ENCODE measurements at places on chromosomes 11 and 22.

- no peak for DNase-seq
Measured at GRCh38 chr11:62922653-62923431, 1.7 kb upstream of the CHRM1 start.

DNA sequence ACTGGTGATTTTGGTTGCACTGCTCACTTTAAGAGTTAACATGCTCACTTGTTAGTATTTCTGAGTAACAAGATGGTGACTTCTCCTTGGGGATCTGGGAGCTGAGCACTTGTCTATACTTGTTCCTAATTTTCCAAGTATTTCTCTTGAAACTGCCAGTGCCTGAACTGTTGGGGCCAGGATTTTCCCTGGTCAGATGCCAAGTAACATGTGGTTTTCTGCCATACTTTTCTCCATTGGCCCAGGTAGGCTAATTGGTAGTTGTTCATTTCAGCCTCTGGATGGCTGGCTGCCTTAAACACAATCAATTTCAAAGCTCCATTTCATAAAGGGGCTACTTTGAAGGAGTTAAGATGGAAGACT is 35.0 kb downstream of the RNF141 start:
- DNase-seq: no peak

GRCh38 chr11:65356394-65356972 is 1.9 kb downstream of the TIGD3 start:
- DNase-seq: no peak

- peak; percentile 11 for DNase-seq
Measured at GRCh38 chr11:9972989-9973388, 309.1 kb downstream of the SWAP70 start.

DNA sequence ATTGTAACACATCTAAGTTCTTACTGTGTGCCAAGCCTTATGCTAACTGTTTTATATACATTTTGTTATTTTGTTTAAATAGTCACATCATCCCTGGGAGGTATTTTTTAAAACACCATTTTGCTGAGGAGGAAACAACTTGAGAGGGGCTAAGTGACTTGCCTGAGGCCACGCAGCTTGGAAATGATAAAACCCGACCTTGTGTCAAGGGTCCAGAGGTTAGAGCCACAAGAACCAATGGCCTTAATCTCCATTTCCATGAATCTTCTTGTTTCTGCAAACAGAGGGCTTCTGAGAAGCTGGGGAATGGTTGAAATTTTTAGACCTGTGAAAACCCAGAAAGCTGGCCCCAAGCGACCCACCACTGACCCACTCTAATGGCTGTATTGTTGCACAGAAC is 16.7 kb downstream of the ABTB2 start:
- no peak for DNase-seq

GRCh38 chr11:134277183-134278001 is 1.2 kb downstream of the GLB1L3 start:
- peak; percentile 45 for DNase-seq

GRCh38 chr11:125448136-125448535 is 47.9 kb downstream of the FEZ1 start:
- no peak for DNase-seq

DNA sequence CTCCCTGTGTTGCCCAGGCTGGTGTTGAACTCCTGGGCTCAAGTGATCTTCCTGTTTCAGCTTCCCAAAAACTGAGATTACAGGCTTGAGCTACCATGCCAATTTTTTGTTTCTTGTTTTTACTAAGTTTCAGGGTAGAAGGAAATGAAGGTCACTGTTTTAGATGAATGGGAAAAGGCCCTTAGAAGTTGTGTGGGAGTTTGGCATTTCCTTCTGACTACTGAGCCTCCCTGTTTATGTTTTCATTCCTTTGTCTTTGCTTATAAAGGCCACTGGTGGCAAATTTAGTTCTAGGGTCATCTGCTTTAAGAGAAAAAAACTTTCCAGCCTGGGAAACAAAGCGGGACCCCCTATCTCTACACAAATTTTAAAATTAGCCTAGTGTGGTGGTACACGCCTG is 22.1 kb downstream of the SRPRA start:
- no peak for DNase-seq

DNA sequence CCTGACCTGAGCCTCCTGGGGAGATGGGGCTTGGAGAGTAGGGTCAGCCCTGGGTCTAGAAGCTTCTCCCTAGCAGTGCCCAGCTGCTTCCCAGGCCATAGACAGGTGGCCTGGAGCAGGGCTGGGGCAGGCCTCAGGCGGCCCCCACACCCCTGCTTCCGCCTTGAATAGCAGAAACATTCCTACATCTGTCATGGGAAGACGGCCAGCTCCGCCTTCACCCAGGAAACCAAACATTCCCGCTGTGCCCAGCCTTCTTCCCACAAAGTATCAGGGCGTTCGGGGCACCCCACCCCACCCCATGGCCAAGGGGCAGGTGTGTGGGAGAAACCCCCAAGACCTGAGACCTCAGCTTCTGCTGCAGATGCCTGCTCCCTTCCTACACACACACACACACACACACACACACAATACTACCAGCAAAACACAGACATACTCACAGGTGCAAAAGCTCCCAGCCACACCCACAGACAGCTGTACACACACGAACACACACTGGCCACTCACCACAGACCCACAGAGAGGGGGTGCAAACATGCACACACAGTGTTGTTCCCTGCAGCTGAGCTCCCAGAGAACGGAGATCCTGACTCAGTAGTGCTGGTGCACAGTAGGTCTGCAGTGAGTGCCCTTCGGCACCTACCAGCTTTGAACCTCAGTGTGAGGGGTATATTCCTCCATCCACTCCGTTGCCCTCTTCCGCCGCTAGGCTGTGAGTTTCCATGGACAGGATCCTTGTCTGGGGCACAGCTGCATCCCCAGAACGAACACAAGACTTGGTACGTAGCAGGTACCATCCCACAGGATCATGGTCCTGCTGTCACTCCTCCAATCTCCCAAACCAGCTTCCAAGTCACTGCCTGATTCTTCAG is 37.4 kb downstream of the PDGFB start:
- DNase-seq: no peak

DNA sequence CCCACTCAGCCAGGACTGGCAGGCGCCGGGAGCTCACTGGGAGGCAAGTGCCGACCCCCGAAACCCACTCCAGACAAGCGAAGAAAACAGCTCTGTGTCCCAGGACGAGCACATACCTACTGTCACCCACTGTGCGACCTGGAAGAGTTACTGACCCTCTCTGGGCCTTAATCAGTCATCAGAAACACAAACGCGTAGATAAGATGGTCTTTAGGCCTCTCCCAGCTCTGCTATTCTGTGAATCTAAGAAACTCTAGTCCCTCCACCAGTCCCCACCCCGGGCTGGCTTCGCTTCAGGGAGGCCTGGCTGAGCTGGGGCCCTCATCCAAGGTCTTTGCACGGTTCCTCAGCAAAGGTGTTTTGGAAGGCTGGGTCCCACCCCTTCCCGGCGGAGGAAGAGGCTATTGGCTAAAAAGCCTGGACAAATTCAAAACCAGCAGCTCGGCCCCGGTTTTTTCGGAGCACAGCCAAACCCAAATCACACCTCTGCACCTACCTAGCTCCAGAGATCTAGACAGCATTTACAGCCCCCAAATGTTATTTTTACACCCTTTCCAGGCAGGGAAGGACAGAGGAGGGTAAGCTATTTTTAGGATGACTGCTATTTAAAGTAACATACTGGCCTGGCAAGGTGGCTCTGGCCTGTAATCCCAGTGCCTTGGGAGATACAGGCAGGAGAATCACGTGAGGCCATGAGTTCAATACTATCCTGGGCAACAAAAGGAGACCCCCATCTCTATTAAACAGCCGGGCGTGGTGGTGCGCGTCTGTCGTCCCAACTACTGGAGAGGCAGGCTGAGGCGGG is 13.2 kb upstream of the HDHD5 start:
- no peak for DNase-seq

- DNase-seq: no peak
Measured at GRCh38 chr11:69101792-69102695, 53.3 kb downstream of the TPCN2 start.

GRCh38 chr22:37054056-37054395 is 2.5 kb downstream of the KCTD17 start:
- DNase-seq: no peak

DNA sequence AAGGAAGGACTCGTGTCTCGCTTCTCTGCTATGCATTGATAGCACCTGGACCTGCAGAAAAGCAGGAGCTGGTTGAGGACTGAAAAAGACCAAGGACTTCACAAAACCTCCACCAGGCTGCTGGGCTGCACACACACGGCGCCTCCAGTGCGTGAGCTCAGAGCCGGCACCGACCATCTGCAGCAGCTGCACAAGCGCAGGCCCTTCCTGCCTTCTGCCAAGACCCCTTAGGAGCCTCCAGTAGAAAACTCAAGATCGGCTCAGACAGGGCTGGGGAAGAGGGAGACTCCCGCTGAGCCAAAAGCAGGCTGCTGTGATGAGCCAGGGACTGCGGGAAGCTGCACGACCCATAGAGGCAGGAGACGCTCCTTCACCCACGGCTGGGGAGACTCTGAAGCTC is 70.9 kb downstream of the PHF21B start:
- no peak for DNase-seq

DNA sequence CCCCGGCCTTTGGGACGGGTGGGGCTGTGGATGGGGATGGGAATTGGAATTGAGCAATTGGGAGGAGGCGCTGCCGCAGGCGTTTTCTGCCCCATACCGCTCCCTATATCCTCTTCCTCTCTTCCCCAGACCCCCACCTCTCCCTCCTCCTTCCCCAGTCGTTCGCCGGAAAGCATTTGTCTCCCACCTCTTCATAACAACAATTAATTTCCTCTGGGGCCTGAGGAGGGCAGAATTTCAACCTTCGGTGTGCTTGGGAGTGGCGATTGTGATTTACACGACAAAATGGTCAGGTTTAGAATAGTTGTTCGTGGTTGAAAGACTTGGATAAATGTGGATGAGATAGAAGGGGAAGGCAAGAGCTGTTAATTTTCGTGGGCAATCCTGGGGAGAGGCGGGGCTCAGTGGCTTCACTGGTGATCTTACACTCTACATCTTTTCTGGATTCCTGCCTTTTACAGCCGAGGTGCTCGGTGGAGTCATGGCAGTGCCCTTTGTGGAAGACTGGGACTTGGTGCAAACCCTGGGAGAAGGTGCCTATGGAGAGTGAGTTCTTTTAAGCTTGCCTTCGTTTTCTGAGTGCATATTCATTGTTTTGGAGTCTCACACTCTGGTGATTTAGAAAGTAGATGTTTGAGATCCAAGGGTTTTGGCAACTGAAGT is 1.5 kb downstream of the CHEK1 start:
- no peak for DNase-seq

DNA sequence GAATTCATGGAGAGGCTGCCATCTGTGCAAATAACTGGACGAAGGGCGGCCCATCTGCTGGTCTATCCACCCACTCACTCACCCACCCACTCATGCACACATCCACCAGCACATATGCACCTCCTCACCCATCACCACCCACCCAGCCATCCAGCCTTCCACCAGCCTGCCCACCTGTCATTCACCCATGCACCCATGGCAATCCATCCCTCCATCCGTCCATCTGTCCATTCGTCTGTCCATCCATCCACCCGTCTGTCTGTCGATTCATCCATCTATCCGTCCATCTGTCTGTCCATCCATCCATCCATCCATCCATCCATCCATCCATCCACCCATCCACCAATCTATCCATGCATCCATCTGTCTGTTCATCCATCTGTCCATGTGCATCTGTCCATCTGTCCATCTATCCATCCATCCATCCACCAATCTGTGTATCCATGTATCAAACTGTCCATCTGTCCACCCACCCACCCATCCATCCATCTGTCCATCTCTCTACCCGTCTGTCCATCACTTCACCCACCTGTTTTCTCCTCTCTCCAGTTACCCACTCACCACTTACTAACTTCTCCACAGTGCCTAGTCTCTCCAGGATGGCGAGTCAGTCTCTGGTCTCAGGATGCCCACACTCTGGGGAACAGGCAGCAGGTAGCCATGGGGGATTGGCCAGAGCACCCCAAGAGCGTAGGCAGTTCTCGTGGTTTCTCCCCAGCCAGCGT is 8.9 kb downstream of the TRPM5 start:
- DNase-seq: no peak

DNA sequence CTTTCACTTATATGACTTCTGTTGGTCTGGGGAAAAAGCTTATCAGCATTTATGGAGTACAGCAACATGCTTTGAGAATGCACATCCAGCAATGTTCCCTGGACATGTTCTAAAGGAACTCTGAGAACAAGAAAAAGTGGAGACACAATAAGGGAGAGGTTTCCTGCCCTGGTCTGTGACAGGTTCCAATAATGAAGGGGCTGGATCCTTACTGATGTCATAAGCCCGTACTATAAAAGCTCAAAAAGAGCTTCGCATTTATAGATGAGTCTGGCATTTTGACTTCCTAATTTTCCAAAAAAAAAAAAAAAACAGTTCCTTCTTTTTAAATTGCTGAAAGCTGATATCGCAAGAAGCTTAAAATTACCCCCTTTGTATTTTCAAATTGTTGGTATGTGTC is 129.1 kb downstream of the MPPED2 start:
- no peak for DNase-seq

DNA sequence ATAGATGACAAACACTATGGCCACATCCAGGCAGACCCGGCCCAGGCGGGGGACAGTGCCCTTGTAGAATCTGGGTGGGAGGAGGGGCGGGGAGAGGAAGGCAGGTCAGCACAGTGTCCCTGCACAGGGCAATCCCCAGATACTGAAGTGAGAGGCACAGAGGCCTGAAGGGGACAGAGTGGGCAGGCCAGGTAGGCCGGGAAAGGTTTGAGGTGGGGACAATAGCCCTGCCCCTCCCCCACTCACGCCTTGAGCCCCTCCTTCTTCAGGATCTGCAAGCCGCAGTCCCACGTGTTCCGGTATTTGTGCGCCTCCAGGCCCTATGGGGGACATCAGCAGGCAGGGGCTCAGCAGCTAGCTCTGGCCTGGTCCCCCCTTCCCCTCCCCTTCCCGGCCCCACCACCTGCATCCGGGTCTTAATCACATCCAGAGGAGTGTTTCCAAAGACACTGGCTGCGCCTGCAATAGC is 2.3 kb downstream of the SLC25A1 start:
- no peak for DNase-seq

DNA sequence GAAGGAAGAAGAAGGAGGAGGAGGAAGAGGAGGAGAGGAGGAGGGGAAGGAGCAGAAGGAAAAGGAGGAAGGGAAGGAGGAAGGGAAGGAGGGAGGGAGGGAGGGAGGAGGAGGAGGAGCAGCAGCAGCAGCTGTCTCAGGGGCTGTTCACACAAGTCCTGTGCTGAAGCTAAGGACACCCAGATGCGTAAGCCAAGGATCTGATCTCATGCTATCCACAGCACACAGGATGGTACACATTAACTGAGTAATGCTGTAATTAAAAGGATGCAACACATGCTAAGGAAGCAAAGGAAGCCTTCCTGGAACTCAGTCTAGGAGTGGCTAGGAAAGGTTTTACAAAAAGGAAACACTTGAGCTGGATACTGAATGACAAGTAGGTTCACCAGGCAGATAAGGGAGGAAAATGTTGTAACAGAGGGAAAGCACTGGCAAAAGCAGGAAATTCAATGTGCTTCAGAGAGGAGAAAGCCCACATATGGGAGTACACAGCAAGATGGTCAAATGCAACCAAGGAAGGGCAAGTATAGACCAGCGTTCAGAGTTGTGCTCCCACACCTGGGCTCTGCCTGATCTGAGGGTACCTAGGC is 32.0 kb downstream of the TRIM66 start:
- DNase-seq: no peak

GRCh38 chr11:10886652-10887250 is 28.9 kb upstream of the ZBED5 start:
- no peak for DNase-seq

GRCh38 chr22:26725012-26725676 is 67.8 kb downstream of the MIAT start:
- DNase-seq: no peak

Measured in retina (tissue), 1 donor.